HT-29 (cell line): ENCODE measurements at places on chromosomes 1 and 21.

DNA sequence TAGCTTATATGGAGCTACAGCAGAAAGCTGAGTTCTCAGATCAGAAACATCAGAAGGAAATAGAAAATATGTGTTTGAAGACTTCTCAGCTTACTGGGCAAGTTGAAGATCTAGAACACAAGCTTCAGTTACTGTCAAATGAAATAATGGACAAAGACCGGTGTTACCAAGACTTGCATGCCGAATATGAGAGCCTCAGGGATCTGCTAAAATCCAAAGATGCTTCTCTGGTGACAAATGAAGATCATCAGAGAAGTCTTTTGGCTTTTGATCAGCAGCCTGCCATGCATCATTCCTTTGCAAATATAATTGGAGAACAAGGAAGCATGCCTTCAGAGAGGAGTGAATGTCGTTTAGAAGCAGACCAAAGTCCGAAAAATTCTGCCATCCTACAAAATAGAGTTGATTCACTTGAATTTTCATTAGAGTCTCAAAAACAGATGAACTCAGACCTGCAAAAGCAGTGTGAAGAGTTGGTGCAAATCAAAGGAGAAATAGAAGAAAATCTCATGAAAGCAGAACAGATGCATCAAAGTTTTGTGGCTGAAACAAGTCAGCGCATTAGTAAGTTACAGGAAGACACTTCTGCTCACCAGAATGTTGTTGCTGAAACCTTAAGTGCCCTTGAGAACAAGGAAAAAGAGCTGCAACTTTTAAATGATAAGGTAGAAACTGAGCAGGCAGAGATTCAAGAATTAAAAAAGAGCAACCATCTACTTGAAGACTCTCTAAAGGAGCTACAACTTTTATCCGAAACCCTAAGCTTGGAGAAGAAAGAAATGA, 37.6 kb downstream of the CENPF start:
- no peak for DNase-seq

GRCh38 chr1:59705466-59706302, 109.1 kb upstream of the HOOK1 start:
- no peak for DNase-seq

DNA sequence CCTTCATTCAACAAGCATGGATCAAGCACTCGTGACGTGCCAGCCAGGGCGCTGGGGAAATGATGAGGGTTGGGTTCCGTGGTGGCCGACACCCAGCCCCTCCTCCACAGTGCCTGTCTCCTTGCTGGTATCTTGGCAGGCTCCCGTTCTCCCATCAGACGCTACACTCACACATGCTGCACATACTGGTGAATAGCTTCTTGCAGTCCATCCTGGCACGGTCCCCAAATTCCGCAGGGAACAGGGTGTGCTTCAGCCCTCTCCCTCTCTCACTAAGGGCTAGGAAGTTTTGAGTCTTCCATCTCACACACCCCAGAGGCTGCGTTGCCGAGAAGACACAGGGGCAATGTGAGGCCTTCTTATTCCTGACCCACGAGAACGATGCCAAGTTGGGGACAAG, 10.1 kb upstream of the MEF2D start:
- no peak for DNase-seq

- DNase-seq, result no peak
These were observed 446.0 kb upstream of the LRRC7 start for GRCh38 chr1:69121723-69122122.

DNA sequence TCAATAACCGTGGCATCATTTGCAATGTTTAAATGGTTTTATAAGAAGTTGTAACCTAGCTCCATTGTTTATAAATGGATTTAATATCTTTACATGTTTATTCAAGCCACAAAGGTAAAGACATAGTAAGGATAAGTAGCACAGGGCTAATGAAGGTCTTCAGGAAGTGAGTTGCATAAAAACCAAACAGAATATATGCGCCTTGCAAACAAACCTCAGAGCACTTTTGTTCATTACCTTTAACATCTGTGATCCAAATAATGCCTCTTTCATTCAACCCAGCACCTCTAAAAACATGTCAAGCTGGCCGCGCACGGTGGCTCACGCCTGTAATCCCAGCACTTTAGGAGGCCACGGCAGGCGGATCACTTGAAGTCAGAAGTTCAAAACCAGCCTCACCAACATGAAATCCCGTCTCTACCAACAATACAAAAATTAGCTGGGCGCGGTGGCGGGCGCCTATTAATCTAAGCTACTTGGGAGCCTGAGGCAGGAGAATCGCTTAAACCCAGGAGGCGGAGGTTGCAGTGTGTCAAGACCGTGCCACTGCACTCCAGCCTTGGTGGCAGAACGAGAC, 25.3 kb downstream of the BRINP3 start:
- DNase-seq, result no peak

DNA sequence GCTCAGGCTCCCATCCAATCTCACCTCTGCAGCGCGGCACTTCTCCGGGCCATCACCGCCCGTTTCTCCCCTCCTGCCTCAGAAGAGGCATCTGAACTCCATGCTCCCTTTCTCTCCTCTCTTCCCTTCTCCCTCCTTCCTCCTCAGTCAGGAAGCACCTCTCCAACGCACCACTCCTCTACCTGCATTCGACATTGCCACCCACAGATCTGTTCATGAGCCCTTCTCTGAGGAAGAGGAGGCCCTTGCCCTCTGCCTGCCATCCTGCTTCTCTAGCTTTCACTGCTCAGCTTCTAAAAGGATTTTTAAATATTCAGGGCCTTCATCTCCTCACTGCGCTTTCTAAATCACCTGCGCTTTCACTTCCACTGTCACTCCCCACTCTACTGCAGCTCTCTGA, 120.0 kb downstream of the KIAA0319L start:
- DNase-seq, result no peak
